ENCODE measurements at places on chromosomes 7 and 10.

- no peak for DNase-seq
Observed at GRCh38 chr7:70597066-70597465, 534.9 kb upstream of the GALNT17 start.

DNA sequence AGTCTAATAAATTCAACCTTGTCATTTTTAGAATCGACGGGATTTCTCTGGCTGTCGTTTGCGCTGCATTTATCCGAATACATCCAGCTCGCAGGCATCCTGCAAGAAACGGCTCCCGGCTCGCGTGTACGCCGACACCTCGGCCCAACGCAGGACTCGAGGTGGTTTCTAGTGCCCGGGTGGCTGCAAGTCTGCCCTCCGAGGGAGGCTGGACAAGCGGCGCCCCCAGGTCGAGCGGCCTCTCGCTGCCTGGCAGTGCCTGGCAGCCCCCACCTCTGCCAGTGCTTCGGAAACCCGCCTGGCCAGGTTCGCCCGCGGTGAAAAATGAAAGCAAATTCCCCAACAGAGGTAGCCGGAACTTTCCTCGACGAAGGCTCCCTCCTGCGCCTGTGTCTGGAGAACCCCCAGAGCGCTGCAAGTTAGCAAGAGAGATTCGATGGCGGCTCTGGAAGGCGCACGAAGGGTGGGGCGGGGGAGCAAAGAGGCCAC lies 5.7 kb upstream of the ZNF503 start:
- no peak for DNase-seq

GRCh38 chr10:51875610-51876009 lies 176.2 kb upstream of the CSTF2T start:
- no peak for DNase-seq

DNA sequence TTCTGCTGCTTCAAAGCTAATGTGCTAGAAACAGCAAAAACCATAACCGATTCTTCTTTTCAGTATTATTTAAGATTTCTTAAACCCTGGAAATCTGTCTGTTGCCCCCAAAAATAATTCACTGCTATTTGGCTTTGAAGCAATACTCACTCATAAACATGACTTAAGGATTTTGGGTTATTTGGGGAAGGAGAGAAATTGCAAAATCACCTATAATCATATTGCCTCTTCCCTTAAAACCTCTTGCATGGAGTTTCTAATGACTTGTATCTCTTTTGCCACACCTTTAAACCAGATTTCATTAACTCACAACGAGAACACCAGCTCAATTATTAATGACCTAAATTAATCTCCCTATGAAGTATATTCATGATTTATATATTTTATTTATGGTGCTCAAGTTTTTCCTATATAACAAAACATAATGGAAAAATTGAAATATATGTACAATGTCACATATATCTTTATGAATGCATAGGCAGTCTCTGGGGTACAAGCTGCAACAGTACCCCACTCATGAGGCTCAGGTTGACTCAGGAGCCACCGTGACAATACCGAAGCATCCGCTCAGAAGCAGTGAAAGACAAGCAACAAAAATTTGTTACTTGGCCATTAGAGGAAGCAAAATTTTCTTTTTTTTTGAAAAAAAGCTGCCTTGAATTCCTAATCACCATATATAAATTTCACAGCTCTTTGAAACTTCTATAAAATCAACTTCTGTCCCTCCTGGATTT lies 3.0 kb downstream of the NAMPT start:
- no peak for DNase-seq

- DNase-seq: no peak
Observed at GRCh38 chr7:77269360-77270093, 69.9 kb upstream of the FGL2 start.

DNA sequence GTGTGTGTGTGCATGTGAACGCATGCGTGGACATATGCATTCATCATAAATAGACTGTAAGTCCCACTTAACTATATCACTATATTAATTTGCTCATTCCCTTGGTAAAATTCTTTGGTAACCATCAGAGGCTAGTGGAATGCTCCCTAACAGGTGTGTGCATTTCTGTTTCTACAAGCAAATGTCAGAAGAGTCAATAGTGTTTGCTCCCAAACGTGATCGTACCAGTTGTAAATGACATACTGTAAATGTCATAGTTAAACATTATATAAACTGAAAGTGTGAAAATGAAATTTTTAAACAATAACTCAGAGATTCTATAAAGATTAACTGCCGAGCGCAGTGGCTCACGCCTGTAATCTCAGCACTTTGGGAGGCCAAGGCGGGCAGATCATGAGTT lies 94.6 kb downstream of the ANLN start:
- DNase-seq: no peak

- no peak for DNase-seq
Observed at GRCh38 chr7:152312316-152312715, 123.5 kb downstream of the KMT2C start.

DNA sequence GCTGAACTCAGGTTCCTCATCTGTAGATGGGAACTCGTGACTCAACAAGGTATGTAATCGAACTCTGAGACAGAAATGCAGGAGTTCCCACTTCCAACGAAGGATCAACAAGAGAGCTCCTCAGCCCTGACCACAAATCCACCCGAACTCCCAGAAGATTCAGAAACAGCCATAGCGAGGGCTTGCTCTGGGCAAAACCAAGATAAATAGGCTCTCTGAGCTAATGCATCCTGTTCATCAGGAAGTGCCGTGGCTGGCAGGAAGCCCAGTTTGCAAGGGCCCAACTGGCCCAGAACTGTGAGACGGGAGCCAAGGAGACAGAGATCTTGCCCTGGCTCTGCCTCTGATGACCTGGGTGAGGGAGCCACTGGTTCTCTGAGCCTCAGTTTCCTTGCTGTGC lies 141.7 kb upstream of the PFKP start:
- DNase-seq: no peak

DNA sequence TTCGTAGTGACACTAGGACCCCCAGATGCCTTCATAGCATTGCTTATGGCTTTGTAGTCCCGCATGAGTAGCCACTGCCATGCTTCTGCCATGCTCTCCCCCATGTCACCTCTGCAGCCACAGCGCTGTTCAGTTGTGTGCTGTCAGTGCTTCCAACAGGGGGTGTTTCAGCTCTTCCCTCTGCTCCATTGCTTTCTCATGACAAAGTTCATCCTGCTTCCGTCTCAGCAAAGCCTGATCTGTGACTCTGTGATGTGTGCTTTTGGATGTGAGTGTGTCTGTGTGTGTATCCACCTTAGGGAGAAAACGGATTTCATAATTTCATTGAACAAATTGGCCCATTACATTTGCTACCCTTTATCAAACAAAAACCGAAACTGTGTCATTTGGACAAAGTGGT lies 134.9 kb upstream of the SAMD8 start:
- DNase-seq: no peak

DNA sequence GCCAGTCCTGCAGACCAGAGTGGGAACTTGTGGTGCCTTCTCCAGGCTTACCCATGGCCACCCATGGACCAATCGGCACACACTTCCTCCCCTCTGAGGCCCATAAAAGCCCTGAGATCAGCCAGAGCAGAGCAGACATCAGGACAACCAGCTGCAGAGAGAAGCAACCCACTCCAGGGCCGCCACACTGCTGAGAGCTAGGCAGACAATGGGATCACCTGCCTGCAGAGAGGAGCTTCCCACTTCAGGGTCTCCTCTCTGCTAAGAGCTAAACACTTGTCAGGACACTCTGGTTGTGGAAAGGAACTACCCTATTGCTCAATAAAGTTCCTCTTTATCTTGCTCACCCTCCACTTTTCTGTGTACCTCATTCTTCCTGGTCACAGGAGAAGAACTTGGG lies 34.0 kb downstream of the C7orf25 start:
- no peak for DNase-seq

DNA sequence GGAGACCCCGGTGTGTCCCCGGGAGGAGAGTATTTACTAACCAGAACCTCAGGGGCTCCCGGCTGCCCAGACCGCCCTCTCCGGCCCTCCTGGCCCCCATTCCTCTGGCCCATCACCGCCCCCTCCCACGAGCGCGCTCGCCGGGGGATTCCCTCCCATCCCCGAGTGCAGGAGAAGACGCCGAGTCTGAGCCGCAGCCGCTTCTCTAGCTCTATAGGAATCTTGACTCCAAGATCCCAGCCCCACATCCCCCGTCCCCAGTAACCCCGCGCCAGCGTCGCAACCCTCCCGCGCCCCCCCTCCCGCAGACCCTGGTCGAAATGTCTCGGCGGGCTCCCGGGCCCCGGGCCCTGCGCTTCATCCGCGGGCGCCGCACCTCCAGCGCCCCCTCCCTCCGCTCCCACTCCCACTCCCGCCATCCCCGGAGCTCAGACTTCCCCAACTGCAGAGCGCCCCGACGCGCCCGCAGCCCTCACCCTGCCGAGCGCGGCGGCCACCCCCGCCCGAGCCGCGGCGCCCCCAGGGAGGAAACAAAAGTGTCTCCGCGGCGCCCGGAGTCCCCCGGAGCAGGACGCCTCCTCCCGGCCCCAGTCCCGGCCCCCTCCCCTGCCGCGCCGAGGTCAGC lies 541 bp downstream of the ELMO1 start:
- DNase-seq: no peak

DNA sequence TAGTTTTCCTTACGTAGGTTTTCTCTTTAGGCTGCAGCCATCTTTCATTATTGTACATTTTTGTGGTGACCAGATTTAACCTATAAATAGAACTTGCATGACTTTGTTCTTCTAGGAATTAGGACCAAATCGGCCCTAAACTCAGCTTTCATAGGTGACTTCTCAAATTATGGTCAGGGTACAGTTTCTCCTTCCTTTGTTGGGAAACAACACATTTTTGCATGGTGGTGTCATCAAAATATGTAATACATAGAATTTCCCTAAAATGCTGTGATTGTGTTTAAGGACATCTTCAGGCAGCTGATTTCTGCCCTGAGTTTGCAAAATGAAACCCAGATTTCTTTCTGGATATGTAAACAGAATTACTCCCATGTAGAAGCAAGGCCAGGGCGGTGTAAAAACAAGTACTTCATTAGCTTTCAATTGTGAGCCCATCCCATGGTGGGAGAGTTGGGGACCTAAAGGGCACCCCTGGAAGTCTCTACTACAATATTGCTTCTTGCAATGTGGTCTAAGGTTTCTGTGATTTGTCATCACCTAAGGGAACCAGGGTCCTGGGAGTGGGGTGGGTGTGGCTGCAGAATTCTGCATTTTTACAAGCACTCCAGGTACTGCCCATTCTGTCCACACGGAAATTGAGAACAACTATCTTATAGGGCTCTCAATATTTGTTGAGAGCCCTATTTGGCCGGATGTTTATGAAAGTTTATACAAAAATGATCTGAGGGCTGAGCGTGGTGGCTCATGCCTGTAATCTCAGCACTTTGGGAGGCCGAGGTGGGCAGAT lies 121.0 kb upstream of the FAM171A1 start:
- DNase-seq: no peak
